Hippocampal formation (tissue), 2 donors: ENCODE measurements at places on chromosomes 16 and 17.

DNA sequence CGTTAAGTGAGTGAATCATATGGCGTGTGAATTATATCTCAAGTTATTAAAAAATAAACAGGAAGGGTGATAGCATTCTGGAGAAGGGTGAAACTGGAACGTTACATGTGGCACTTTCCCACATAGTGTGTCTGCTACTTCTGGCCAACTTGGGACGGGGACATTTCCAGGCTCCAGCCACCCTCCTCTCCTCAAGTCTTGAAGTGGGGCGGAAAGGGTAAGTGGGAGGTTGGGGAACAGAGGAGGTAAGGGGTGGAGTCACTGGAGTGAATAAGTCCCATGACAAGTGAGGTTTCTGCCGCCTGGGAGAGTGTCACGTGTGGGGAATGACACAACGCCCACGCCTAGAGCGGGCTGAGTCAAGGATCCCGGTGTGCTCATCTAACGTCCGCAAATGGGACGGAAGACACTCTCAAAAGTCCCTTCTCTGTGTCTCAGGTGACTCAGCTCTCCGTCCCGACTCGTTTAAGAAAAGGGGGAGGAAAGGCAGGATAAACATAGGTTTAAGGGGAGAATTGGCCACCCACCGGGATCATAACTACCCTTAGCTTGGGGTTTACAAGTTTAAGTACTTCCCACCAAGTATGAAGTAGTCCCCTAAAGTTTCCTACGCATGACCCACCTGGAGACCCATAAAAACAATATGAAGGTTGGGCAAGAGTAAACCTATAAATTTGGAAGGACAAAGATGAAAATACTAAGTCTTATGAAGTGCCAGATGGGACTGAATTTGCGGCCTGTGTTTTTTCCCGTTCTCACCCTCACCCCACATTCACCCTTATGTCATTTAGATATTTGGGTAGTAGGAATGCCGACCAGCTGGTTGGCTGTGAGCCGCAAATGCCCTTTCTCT lies 1.2 kb upstream of the SPAG9 start:
- peak; percentile 35 for DNase-seq

GRCh38 chr17:27811961-27812360 lies 11.6 kb upstream of the NOS2 start:
- no peak for DNase-seq

GRCh38 chr16:11390573-11391495 lies 45.6 kb downstream of the RMI2 start:
- no peak for DNase-seq

- DNase-seq = no peak
Observed at GRCh38 chr16:89764711-89765201, 43.4 kb downstream of the ZNF276 start.

- DNase-seq = no peak
Observed at GRCh38 chr17:61399131-61400065, at the start of gene TBX2. TSS of gene TBX2 (plus strand) at chr17:61399843. CDS start at chr17:61400177, 334 bp downstream.

DNA sequence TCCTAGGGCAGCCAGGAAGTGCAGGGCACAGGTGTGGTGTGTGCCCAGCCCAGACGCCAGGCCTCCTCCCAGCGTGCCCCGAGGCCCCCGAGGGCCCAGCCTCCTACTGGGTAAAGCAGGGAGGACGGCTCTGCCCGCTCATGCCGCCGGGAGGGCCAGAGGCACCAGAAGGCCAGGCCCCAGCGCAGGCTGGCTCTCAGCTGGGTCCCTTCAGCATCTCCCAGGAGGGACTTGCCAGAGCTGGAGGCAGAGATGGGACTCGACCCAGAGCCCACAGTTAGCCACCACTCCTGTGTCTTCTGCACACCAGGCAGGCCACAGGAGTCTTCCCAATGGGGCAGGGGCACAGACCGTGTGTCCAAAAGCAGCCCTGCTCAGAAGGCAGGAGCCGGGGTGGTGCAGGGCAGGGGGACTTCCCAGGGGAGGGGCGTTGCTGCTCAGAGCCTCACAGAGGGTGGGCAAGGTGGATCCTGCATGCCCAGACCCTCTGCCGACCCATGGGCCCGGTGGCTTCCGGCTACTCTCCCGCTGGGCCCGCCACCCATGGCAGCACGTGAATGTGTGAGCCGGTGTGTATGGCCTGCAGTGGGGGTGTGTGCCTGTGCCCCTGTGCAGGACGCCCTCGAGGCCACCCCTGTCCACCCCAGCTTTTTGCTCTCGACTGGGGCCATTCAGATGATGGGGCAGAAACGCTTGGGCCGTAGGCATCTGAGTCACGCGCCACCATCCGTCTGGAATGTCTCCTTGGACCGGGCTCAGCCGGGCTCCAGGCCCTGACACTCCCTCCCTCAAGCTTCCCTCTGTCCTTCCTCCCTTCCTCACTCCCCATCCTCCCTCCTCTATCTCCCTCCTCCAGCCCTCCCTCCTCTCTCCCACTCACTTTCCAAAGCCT lies 5.7 kb upstream of the ZNF469 start:
- no peak for DNase-seq

DNA sequence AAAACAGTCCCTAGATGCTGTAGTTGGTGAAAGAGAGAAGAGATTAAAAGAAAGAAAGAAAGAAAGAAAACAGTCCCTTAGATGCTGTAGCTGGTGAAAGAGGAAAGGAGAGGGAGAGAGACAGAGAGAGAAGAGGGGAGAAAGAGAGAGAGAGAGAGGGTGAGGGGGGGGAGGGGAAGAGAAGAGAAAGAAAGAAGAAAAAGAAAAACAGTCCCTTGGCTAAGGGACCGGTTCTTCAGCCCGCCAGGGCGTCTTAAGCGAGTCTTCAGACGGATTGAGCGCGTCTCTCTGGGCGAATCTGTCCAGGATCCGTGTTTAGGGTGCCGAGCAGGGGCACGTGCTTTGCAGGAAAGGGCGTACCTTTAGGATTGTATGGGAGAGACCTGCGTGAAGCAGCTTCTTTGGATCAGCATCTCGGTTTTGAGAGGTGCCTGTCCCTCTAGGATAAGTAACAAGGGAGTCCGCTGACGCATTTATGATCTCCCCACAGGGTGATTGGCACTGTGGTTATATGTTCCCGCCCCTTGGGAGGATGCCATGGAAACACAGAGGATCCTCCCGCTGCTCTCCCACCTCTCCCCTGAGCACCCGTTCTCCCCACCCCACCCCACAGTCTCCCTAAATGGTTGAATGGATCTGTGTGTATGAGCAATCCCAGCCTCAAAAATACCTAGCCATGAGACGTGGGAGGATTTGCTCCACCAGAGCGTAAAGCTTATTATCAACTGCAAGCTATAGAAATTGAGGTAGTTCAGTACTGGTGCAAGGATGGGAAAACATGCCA lies 16.7 kb downstream of the GNGT2 start:
- peak; percentile 42 for DNase-seq

DNA sequence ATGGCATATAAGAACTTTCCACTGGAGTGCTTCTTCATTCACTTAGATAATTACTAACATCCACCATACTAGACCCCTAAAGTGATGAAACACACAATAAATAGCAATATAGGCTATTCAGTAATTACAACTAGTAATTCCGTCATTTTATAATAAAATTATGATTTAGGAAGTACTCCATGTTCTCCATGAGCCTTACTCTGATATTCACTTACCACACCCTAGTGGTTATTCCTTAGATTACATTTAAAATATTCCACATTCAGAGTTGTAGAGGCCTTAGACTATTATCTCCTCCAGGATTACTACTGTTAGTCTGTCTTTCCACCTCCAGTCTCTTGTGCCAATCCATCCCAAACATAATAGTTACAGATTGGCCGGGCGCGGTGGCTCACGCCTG lies 62.4 kb downstream of the STH start:
- no peak for DNase-seq

- no peak for DNase-seq
Observed at GRCh38 chr17:4600563-4600962, 16.2 kb downstream of the SMTNL2 start.

DNA sequence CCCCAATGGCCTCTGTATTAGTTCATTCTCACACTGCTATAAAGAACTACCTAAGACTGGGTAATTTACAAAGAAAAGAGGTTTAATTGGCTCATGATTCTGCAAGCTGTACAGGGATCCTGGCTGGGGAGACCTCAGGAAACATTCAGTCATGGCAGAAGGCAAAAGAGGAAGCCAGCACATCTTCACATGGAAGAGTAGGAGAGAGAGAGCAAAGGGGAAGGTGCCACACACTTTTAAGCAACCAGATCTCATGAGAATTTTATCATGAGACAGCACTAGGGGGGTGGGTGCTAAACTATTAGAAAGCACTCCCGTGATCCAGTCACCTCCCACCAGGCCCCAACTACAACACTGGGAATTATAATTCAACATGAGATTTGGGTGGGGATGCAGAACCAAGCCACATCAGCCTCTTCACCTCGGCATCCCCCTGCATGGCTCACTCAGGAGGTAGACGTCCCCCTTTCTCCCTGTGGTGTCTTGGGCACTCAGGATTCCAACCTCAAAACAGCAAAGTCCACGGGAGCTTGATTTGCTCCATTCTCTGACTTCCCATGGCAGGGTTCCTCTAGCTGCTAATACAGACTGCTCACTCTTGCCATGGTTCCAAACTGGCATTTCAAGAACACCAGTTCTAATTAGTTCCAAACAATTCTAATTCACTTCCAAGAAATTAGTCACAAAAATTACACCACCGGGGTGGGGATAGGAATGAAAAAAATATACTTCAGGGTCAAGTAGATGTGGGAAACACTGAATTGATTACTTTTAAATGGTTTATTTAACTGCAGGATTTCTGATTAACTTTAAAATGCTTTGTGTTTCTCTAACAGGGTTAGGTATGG lies 203.8 kb upstream of the HSBP1 start:
- DNase-seq = no peak

- DNase-seq = no peak
Observed at GRCh38 chr16:46718214-46718613, 28.8 kb downstream of the ORC6 start.

- DNase-seq = no peak
Observed at GRCh38 chr16:27472091-27473020, 70.4 kb downstream of the IL21R start.

- no peak for DNase-seq
Observed at GRCh38 chr16:17289674-17290635, 180.8 kb downstream of the XYLT1 start.

DNA sequence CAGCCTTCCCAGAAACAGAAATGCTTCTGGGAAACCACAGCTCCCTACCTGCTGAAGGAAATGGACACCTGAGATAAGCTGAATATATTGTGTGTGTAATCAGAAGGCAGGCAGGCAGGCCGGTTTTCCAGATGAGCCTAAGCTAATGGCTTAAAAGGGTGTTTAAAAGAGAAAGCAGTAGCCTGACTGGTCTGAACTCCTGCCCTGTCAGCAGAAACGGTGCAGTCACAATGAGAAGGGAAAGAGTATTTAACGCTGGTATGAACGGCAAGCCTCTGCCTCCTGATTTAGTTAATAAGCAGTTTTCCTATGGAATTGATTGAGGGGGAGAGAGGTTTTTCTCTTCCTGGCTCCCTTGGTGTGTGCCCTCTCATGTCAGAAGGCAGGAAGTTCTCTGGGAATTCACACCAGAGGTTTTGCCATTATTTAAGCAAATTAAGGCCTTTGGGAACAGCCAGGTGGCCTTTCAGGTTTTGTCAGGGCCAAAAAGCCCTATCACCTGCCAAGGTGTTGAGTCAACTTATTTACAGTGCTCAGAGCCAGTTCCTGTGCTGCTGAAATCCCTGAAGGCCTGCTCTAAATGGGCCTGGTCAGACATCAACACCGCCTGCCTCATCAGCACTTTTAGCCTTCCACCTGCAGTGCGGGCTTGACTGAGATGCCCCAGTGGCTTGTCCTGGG lies 41.6 kb downstream of the CDH1 start:
- DNase-seq = no peak

GRCh38 chr17:43831633-43832032 lies 1.3 kb downstream of the MPP3 start:
- no peak for DNase-seq

- peak; percentile 77 for DNase-seq
Observed at GRCh38 chr16:57863434-57864160, 61.3 kb upstream of the KIFC3 start.

DNA sequence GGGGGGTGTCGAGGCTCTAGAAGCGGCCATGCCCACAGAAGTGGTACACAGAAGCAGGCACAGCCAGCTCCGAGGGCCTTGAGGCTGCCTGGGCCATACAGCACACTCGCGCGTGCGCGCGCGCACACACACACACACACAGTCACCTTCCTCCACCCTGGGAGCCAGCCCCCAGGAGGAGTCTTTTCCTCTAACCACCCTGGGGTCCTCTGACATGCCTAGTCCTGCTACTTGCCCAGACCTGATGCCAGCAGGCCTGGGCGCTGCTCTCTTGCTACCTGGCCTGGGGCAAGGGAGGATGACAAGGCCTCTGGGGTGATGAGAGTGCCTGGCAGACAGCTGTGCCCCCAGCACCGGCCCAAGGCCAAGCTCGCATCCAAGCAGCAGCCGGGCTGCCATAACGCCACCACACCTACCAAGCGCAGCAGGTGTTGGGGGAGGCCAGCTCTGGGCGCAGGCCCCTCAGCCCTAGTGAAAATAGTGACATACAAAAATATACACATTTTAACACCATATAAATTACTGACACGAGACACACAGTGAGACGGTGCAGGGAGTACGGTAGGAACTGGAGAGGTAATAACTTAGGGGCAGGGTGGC lies 41.1 kb downstream of the TSC2 start:
- no peak for DNase-seq

DNA sequence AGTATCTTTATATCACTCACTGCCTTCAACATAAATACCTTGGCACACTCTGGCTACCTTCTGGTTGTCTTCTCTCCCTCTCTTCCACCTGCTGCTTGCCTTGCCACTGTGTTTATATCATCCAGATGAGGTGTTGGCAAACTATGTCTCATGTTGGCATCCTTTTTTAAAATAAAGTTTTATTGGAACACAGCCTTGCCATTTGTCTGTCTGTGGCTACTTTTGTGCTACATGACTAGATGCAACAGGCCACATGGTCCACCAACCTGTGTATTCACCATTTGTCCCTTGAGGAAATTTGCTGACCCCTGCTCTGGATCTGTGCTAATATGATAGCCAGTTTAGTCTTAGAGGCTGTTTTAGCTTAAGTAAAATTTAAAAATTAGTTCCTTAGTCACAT lies 36.8 kb downstream of the NSRP1 start:
- no peak for DNase-seq

GRCh38 chr17:64706224-64707049 lies 44.3 kb upstream of the SMURF2 start:
- no peak for DNase-seq

DNA sequence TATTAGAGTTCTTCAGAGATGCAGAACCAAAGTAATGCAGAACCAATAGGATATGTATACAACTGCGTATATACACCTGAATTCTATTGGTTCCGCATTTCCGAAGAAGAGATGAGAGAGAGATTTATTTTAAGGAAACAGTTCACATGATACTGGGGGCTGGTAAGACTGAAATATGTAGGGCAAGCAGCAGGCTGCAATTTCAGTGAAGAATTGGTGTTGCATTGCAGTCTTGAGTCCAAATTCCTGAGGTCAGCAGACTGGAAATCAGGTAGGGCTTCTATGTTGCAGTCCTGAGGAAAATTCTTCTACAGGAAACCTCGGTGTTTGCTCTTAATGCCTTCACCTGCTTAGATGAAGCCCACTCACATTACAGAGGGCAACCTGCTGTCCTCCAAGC lies 128.2 kb upstream of the MED13 start:
- no peak for DNase-seq

GRCh38 chr16:28298511-28298878 lies 6.2 kb downstream of the SBK1 start:
- no peak for DNase-seq
